Pancreas (tissue), 10 donors: ENCODE measurements at places on chromosomes 2 and 18. TPM values are rescaled to one million over a fixed set of nuclear protein-coding genes. Genes with fewer than 3 reads are reported as not detected.

GRCh38 chr2:42928161-42928691, 135.8 kb upstream of the HAAO start:
- H3K4me1 ChIP-seq, result peaks cover 58% of the 10 kb centered on the region
- H3K27ac ChIP-seq, result peak overlapping the region; percentile 86
- H3K36me3 ChIP-seq, result no peaks in the 10 kb centered on the region

DNA sequence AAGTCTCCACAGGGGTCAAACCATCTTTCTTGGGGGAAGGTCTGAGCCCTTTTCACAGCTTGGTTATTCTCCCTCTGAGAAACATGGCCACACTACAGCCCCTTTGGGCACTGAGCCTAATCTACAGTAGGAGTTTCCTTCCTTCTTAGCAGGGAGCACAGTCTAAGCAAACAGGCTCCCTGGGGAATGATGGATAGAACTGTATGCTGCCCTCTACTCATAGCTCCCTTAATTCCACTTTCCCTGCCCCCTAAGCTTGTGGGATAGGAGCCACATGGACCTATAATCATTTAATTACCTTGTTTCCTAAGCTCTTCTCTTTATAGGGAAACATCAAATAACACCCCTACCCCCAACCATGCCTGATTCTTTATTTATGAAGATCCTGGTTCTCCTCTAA, 442.1 kb upstream of the MEX3C start:
- H3K27ac ChIP-seq, result no peak overlapping the region
- H3K36me3 ChIP-seq, result no peaks in the 10 kb centered on the region
- DNase-seq, result no peak
- H3K27me3 ChIP-seq, result no peaks in the 10 kb centered on the region

GRCh38 chr18:59458575-59458974, 99.5 kb upstream of the LMAN1 start:
- no peak overlapping the region for H3K27ac ChIP-seq
- DNase-seq, result no peak
- no peaks in the 10 kb centered on the region for H3K36me3 ChIP-seq
- peaks cover 3% of the 10 kb centered on the region for H3K4me1 ChIP-seq

- H3K27ac ChIP-seq, result no peak overlapping the region
- no peaks in the 10 kb centered on the region for H3K36me3 ChIP-seq
- no peak overlapping the region for H3K4me3 ChIP-seq
- H3K27me3 ChIP-seq, result no peaks in the 10 kb centered on the region
These were observed 72.9 kb downstream of the TSN start for GRCh38 chr2:121828281-121828731.

GRCh38 chr2:196172951-196173350, 1.6 kb upstream of the STK17B start:
- peaks cover 6% of the 10 kb centered on the region for H3K4me1 ChIP-seq
- DNase-seq, result no peak
- no peak overlapping the region for H3K4me3 ChIP-seq
- H3K36me3 ChIP-seq, result no peaks in the 10 kb centered on the region
- no peak overlapping the region for H3K27ac ChIP-seq

DNA sequence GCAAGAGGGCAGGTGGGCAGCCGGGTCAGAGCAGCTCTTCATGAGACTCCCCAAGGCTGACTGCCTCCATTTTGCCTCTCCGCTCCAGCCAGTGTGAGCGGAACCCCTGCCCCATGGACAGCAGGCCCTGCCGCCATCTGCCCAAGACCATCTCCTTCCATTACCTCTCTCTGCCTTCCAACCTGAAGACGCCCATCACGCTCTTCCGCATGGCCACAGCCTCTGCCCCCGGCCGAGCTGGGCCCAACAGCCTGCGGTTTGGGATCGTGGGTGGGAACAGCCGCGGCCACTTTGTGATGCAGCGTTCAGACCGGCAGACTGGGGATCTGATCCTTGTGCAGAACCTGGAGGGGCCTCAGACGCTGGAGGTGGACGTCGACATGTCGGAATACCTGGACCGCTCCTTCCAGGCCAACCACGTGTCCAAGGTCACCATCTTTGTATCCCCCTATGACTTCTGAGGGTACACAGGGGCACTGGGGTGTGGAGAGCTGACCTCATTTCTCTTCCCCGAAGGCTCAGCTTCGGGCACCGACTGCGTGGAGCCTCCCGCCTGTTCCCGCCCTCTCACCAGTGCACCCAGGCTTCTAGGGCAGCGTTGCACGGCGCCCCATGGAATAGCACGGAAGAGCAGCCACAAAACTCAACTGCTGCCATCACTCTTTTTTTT, 49.0 kb downstream of the FBLN7 start:
- H3K27me3 ChIP-seq, result no peaks in the 10 kb centered on the region
- no peak overlapping the region for H3K27ac ChIP-seq
- H3K4me1 ChIP-seq, result no peaks in the 10 kb centered on the region
- DNase-seq, result no peak
- no peaks in the 10 kb centered on the region for H3K36me3 ChIP-seq

GRCh38 chr2:198044777-198045176, 240.4 kb downstream of the PLCL1 start:
- no peak overlapping the region for H3K4me3 ChIP-seq
- no peaks in the 10 kb centered on the region for H3K36me3 ChIP-seq
- H3K27me3 ChIP-seq, result no peaks in the 10 kb centered on the region

DNA sequence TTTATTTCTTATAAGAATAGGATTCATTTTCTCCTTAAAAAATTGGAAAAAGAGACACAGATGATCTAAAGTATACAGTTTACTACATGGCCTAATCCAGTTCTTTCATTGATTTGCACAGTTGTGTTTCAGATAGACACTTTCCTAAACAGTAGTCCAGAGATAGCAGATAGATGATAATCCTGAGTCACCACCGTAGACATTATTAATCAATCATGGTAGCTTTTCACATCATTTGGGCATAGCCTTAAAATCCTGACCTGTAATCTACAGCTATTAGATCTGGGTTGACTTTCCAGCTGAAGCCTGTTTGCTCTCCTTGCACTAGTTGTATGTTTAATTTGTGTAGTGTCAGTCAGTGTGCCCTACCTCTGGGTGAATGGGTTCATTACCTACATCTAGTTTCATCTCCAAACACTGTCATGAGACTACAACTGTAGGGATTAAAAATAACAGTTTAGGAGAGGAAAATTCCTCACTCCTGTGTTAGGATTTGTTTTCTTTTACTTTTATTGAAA, 14.1 kb downstream of the C18orf63 start:
- H3K4me1 ChIP-seq, result no peaks in the 10 kb centered on the region
- no peaks in the 10 kb centered on the region for H3K27me3 ChIP-seq
- no peak for DNase-seq
- no peak overlapping the region for H3K27ac ChIP-seq

- no peak overlapping the region for H3K4me3 ChIP-seq
- no peaks in the 10 kb centered on the region for H3K27me3 ChIP-seq
- no peaks in the 10 kb centered on the region for H3K36me3 ChIP-seq
These were observed 199.7 kb downstream of the PID1 start for GRCh38 chr2:229071292-229071976.

- H3K36me3 ChIP-seq, result no peaks in the 10 kb centered on the region
- no peak for DNase-seq
- no peaks in the 10 kb centered on the region for H3K4me1 ChIP-seq
- no peak overlapping the region for H3K4me3 ChIP-seq
These were observed 129.4 kb upstream of the OTOS start for GRCh38 chr2:240269886-240270285.

- no peak overlapping the region for H3K4me3 ChIP-seq
- no peak for DNase-seq
- no peaks in the 10 kb centered on the region for H3K27me3 ChIP-seq
- no peak overlapping the region for H3K27ac ChIP-seq
- no peaks in the 10 kb centered on the region for H3K4me1 ChIP-seq
- H3K36me3 ChIP-seq, result no peaks in the 10 kb centered on the region
These were observed 921 bp upstream of the FABP1 start for GRCh38 chr2:88128654-88129312.

DNA sequence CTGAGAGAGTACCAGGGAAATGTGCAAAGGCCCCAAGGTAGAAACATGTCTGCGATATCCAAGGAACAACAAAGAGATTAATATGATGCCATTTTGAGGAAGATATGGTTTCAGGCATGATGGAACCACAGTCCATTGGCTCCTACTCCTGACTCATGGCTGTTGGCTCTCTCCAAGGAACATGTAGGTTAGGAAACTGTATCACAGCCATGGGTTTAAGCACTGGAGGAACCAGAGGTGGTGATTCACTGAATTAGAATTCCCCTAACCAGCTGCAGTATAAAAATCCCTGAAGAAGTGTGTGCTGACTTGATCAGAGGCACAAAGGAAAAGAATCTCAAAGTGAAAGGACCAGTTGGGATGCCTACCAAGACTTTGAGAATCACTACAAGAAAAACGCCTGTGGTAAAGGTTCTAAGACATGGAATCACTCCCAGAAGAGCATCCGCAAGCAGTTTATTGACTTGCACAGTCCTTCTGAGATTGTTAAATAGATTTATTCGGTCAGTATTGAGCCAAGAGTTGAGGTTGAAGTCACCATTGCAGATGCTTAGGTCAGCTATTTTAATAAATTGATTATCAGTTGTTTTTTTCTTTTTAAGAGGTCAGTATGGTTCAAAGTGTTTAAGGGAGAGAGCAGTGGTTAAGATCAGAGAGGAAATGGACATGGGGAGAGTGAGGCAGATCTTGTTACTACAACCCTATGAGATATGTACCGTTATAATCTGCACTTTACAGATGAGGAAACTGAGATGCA, 110.7 kb upstream of the OTX1 start:
- H3K36me3 ChIP-seq, result no peaks in the 10 kb centered on the region
- H3K4me1 ChIP-seq, result no peaks in the 10 kb centered on the region
- H3K4me3 ChIP-seq, result no peak overlapping the region
- H3K27ac ChIP-seq, result no peak overlapping the region

DNA sequence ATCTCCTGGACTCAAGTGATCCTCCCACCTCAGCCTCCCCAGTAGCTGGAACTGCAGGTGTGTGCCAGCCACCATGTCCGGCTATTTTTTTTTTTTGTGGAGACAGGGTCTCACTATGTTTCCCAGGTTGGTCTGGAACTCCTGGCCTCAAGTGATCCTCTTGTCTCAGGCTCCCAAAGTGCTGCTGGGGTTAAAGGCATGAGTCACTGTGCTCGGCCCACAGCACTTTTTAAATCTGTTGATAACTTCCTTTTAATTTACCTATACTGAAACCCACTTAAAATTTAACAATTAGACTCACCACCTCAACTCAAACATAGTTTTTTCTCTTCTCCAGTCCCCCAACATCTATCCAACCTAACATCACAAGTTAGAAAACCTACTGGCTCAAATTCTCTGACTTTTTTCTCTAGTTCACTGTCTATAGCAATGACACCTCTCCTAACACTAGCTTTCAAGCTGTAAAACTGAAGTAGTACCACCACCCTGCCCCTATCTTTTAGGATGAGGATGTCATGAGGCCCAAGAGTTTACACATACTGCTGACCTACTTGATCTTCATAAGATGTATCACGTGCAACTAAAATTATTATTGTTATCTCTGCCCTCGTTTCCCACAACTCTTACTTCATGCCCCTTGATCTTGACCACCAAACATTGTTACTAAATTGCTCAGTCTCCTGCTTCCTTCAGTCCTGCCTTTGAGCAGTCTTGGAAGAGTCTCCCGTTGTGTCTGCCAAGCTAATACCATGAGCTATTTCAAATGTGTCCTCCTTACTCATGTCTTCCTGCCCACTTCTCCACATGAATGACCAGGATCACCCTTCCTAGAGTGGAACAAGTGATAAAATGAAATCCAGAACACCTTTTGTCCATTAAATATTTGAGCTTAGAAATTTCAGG, 142.3 kb upstream of the ZFP36L2 start:
- no peaks in the 10 kb centered on the region for H3K36me3 ChIP-seq
- H3K4me1 ChIP-seq, result peaks cover 16% of the 10 kb centered on the region
- no peak for DNase-seq
- no peak overlapping the region for H3K4me3 ChIP-seq
- H3K27me3 ChIP-seq, result no peaks in the 10 kb centered on the region

DNA sequence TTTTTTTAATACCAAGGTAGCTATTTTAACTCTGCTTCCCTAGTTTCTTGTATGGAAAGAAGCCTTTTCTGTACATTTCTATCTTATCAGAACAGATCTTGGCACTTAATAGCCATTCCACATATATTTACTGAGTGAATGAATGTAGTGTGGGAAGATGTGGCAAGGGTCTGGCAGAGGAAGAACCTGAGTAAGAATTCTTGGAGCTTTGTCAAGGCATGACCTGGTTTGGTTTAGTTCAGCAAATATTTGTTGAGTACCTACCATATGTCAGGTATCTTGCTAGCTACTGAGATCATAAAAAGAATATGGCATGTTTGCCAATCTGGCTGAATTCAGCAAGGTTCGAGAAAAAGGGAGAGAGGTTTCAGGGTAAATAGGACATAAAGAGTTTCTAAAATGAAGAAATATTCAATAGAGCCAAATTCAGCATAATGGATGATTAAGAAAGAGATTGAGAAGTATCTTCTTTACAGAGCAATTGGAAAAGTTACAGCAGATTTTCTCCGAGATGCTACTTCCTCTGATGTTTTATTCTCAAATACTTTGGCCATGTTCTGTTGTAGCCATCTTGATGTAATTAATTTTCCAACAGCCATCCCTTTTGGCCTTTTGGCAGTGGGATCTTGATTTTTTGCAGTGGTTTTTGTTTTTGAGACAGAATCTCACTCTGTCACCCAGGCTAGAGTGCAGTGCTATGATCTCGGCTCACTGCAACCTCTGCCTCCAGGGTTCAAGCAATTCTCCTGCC, 21.7 kb upstream of the MEP1B start:
- H3K27me3 ChIP-seq, result no peaks in the 10 kb centered on the region
- H3K4me1 ChIP-seq, result no peaks in the 10 kb centered on the region
- no peak overlapping the region for H3K27ac ChIP-seq
- no peaks in the 10 kb centered on the region for H3K36me3 ChIP-seq
- H3K4me3 ChIP-seq, result no peak overlapping the region
- DNase-seq, result no peak

DNA sequence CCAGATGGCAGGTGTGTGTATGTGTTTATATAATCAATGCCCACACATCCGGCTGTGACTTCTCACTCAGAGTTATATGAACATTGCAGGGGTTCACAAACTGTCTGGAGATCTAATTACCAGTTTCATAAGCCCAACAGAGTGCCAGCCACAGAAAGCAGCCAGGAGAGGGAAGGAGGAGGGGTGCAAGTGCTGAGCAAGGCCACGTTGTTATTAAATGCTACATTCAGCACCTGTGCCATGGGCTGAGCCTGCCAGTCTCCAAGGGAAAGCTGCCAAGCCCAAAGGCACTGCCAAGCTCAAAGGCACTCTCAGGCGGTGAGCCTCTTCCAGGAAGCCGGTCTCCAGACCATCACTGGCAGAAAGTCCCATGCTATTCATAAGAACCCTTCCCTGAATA, 17.4 kb downstream of the XDH start:
- no peaks in the 10 kb centered on the region for H3K4me1 ChIP-seq
- peak; percentile 87 for DNase-seq
- H3K27me3 ChIP-seq, result no peaks in the 10 kb centered on the region
- no peak overlapping the region for H3K4me3 ChIP-seq
- H3K27ac ChIP-seq, result no peak overlapping the region
- no peaks in the 10 kb centered on the region for H3K36me3 ChIP-seq

GRCh38 chr2:207311316-207312005, 145.7 kb upstream of the KLF7 start:
- H3K4me1 ChIP-seq, result no peaks in the 10 kb centered on the region
- no peaks in the 10 kb centered on the region for H3K27me3 ChIP-seq
- H3K36me3 ChIP-seq, result no peaks in the 10 kb centered on the region
- DNase-seq, result no peak
- no peak overlapping the region for H3K27ac ChIP-seq
- no peak overlapping the region for H3K4me3 ChIP-seq

CD226 gene
- 0.32 TPM for total RNA-seq

CCNT2 gene
- 21.9 TPM for total RNA-seq

MYCN gene
- total RNA-seq, result 0.19 TPM

R3HDM1 gene
- total RNA-seq, result 10.4 TPM

UGT1A10 gene
- not detected for total RNA-seq

PLCD4 gene
- 0.19 TPM for total RNA-seq

GCA gene
- 21.5 TPM for total RNA-seq

DPP10 gene
- 7.4 TPM for total RNA-seq

PLGLB1 gene
- total RNA-seq, result 1.2 TPM

TMEM163 gene
- 14.8 TPM for total RNA-seq
